A549 treated with Mapracorat at 1 μM for 4 hours (cell line): ENCODE measurements at places on chromosomes 3 and 15. TPM values are rescaled to one million over a fixed set of nuclear protein-coding genes. Genes with fewer than 3 reads are reported as not detected.

CELF6 gene
- 0.10 to 0.25 TPM (median 0.17 TPM) in 4 of 5 replicates, not detected in the other for total RNA-seq

TRPM1 gene
- total RNA-seq = not detected in 5 replicates

GUCA1C gene
- not detected in 5 replicates for total RNA-seq

NR2F2 gene
- total RNA-seq = 18.0 to 24.1 TPM (median 21.4 TPM) in 5 replicates

ZNF662 gene
- not detected in 5 replicates for total RNA-seq

ASB14 gene
- not detected in 5 replicates for total RNA-seq

DAZL gene
- not detected in 5 replicates for total RNA-seq

C3orf49 gene
- not detected in 5 replicates for total RNA-seq

FMN1 gene
- 0.21 to 0.43 TPM (median 0.28 TPM) in 5 replicates for total RNA-seq

NEK10 gene
- 0.56 to 1.1 TPM (median 0.74 TPM) in 5 replicates for total RNA-seq

A4GNT gene
- total RNA-seq = not detected in 5 replicates

MEIS2 gene
- 7.9 to 10.9 TPM (median 8.6 TPM) in 5 replicates for total RNA-seq

SHC4 gene
- total RNA-seq = 0.74 to 1.4 TPM (median 1.1 TPM) in 5 replicates

HYKK gene
- 5.3 to 7.1 TPM (median 6.2 TPM) in 5 replicates for total RNA-seq

PDZRN3 gene
- total RNA-seq = 0.19 TPM in 1 of 5 replicates, not detected in the others

GABRA5 gene
- 80.9 to 122 TPM (median 102 TPM) in 5 replicates for total RNA-seq

ZNF620 gene
- total RNA-seq = 1.4 to 1.8 TPM (median 1.5 TPM) in 5 replicates

FYCO1 gene
- total RNA-seq = 4.5 to 5.7 TPM (median 4.9 TPM) in 5 replicates

CHRNA7 gene
- total RNA-seq = 4.1 to 5.0 TPM (median 4.3 TPM) in 5 replicates

TRANK1 gene
- total RNA-seq = 1.1 to 1.7 TPM (median 1.2 TPM) in 5 replicates

USP13 gene
- total RNA-seq = 8.1 to 12.7 TPM (median 9.8 TPM) in 5 replicates

CTXND1 gene
- total RNA-seq = not detected in 5 replicates

CCR8 gene
- total RNA-seq = not detected in 5 replicates

PTX3 gene
- 0.70 to 1.4 TPM (median 1.0 TPM) in 5 replicates for total RNA-seq

SOX2 gene
- total RNA-seq = 0.45 to 0.53 TPM (median 0.49 TPM) in 5 replicates
